ENCODE measurements at places on chromosomes 4 and X.

DNA sequence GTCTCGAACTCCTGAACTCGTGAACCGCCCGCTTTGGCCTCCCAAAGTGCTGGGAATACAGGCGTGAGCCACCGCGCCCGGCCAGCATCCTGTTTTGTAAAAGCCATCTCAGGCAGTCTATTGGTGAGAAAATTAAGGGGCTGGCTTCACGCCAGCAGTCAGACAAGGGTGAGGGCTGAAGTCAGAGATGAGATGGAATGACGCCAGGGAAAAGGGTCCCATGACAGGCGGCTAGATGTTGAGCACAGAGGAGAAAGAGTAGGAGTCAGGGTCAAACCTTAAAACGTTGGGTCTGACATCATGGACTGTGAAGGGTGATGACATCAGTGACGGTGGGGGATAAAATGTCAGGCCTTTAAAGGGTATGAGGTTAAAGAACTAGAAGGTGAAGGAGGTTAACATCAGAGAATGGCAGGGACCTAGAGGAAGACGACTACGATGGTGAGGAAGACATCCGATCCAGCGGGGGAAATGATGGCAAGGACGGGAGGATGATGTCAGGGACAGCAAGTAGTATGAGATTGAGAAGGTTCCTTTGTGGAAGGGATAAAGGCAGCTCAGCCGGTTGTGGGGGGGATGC, 504 bp upstream of the RBM3 start:
- peak overlapping the region; percentile 80 for H3K4me3 ChIP-seq
- peaks cover 13% of the 10 kb centered on the region for H3K4me1 ChIP-seq
- H3K36me3 ChIP-seq = peaks cover 41% of the 10 kb centered on the region

DNA sequence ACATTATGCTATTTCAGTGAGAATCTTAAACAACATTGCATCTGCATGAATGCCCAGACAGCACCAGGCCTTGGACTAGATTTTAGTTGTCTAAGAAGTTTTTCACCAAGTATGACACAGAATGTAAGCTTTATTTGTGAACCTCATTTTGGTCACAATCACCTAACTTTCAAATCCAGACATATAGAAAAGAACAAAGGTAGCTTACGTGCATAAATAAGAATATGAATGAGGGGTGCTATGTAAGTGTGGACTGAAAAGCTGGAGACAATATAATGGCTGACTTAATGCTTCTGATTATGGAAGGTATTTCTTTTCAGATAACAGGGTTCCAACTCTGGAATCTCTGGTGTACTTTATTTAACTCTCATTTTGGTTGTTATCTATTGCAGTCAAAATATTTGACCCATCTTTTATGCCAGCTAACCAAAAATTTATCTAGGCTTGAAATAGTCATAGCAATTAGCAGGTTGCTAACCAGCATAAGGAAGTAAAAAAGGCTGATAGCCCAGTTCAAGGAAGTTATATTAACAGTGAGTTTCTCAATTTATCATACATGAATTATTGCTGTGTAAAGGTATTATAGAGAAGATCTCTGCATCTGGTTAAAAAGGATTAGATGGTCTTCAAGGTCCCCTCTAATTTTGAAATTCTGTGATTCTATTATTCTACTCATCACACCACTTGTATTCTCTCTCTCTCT, 36.5 kb downstream of the SLC7A11 start:
- H3K27me3 ChIP-seq = no peaks in the 10 kb centered on the region
- H3K4me3 ChIP-seq = no peak overlapping the region
- no peak for DNase-seq

GRCh38 chr4:54575919-54576318, 81.8 kb upstream of the KIT start:
- no peaks in the 10 kb centered on the region for H3K36me3 ChIP-seq
- H3K4me1 ChIP-seq = no peaks in the 10 kb centered on the region
- H3K27ac ChIP-seq = no peak overlapping the region

DNA sequence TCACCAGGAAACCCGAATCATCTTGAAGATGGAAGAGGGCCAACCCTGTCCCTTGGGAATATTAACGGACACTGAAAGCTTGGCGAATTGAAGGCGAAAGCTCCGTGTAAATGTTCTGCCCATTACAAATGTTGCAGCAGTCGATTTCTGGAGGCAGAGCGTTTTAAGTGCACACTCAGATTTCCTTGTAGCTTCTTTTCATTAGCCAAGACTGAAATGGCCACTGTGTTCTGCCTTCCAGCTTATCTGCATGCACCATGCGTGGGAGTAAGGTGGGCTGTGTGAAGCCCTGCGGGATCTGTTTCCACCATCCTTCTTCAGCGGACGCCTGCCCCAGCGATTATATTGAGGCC, 1.3 kb downstream of the SMIM20 start:
- no peak for DNase-seq
- no peak overlapping the region for H3K4me3 ChIP-seq
- peaks cover 5% of the 10 kb centered on the region for H3K4me1 ChIP-seq
- H3K27me3 ChIP-seq = no peaks in the 10 kb centered on the region

- no peaks in the 10 kb centered on the region for H3K4me1 ChIP-seq
- DNase-seq = no peak
- H3K4me3 ChIP-seq = no peak overlapping the region
These were observed 60.9 kb upstream of the TRPC3 start for GRCh38 chr4:122012735-122013134.

- H3K36me3 ChIP-seq = no peaks in the 10 kb centered on the region
- no peak for DNase-seq
- H3K4me3 ChIP-seq = no peak overlapping the region
- H3K27me3 ChIP-seq = no peaks in the 10 kb centered on the region
- H3K27ac ChIP-seq = no peak overlapping the region
- H3K4me1 ChIP-seq = no peaks in the 10 kb centered on the region
These were observed 363.2 kb downstream of the IL15 start for GRCh38 chr4:141999446-142000143.

DNA sequence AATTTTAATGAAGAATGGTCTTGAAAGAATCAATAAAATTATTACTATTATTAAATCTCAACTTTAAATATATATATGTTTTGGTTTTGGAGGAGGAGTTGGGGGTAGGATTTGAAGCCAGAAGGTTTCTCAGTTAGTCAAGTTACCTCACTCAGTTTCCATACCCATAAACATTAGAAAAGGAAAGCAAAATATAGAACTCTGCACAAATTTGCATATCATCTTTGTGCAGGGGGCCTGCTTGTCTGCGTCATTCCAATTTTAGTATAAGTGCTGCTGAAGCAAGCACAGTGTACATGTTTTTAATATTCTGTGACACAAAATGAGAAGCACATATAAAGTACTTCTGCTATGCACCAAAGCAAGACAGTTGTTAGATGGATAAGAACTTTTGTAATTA, 47.5 kb upstream of the SCRG1 start:
- H3K36me3 ChIP-seq = no peaks in the 10 kb centered on the region
- DNase-seq = no peak
- no peaks in the 10 kb centered on the region for H3K27me3 ChIP-seq

- DNase-seq = no peak
- no peak within 1 kb of the TSS for H3K4me3 ChIP-seq
- no peak within 1 kb of the TSS for H3K27ac ChIP-seq
- H3K4me1 ChIP-seq = no peaks in the 10 kb centered on the region
- H3K36me3 ChIP-seq = no peaks in the 10 kb centered on the region
These were observed at the start of gene FGA for GRCh38 chr4:154590329-154591006. Gene FGA (minus strand): TSS chr4:154590742. CDS start chr4:154590687, 55 bp downstream.

GRCh38 chrX:88416965-88417364, 330.1 kb upstream of the CPXCR1 start:
- H3K4me3 ChIP-seq = no peak overlapping the region
- no peaks in the 10 kb centered on the region for H3K36me3 ChIP-seq
- no peak overlapping the region for H3K27ac ChIP-seq
- DNase-seq = no peak

GRCh38 chr4:184295206-184295605, 77.5 kb upstream of the ENPP6 start:
- no peak overlapping the region for H3K27ac ChIP-seq
- no peaks in the 10 kb centered on the region for H3K4me1 ChIP-seq
- H3K36me3 ChIP-seq = no peaks in the 10 kb centered on the region
- no peak overlapping the region for H3K4me3 ChIP-seq
- no peak for DNase-seq

- no peak for DNase-seq
- H3K4me3 ChIP-seq = no peak overlapping the region
- no peaks in the 10 kb centered on the region for H3K27me3 ChIP-seq
- peaks cover 49% of the 10 kb centered on the region for H3K4me1 ChIP-seq
These were observed 188.4 kb downstream of the SLC7A11 start for GRCh38 chr4:138053641-138054301.

GRCh38 chr4:67587156-67587555, 28.6 kb downstream of the STAP1 start:
- H3K27ac ChIP-seq = no peak overlapping the region
- DNase-seq = no peak
- no peaks in the 10 kb centered on the region for H3K36me3 ChIP-seq
- no peak overlapping the region for H3K4me3 ChIP-seq

- H3K27me3 ChIP-seq = no peaks in the 10 kb centered on the region
- H3K4me3 ChIP-seq = no peak overlapping the region
- no peaks in the 10 kb centered on the region for H3K36me3 ChIP-seq
- no peaks in the 10 kb centered on the region for H3K4me1 ChIP-seq
These were observed 201.0 kb upstream of the MAMLD1 start for GRCh38 chrX:150162141-150162540.

DNA sequence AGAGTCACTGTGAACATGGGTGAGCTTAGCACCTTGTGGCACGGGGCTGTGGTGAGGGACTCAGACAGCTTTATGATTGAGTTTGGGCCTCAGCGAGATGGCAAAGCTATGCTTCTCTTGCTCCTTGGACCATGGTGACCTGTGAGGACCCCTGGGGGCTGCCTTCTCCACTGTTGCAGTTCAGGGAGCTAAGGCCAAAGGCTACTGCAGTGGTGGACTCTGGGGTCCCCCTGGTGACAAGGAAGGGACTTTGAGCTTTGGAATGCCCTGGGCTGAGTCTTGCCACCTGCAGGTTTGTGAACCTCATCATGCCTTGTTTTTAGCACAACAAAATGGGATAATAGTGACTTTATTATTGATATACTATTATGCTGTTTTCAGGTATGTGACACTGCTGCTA, 36.5 kb downstream of the TBL1X start:
- H3K4me1 ChIP-seq = no peaks in the 10 kb centered on the region
- DNase-seq = no peak
- H3K27ac ChIP-seq = no peak overlapping the region

DNA sequence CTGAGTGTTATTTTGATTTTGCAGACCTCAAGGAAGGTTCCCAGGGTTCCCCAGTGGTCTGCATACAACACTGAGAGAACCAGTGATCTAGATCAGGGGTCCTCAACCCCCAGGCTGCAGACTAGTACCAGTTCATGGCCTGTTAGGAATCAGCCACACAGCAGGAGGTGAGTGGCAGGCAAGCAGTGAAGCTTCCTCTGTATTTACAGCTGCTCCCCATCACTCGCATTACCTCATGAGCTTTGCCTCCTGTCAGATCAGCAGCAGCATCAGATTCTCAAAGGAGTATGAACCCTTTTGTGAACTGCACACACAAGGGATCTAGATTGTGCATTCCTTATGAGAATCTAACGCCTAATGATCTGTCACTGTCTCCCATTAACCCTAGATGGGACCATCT, 28.5 kb downstream of the EDNRA start:
- H3K27me3 ChIP-seq = no peaks in the 10 kb centered on the region
- H3K27ac ChIP-seq = no peak overlapping the region
- no peaks in the 10 kb centered on the region for H3K4me1 ChIP-seq

- no peaks in the 10 kb centered on the region for H3K27me3 ChIP-seq
- no peaks in the 10 kb centered on the region for H3K36me3 ChIP-seq
- H3K4me1 ChIP-seq = no peaks in the 10 kb centered on the region
- H3K4me3 ChIP-seq = no peak overlapping the region
- no peak overlapping the region for H3K27ac ChIP-seq
- DNase-seq = no peak
These were observed 87.1 kb upstream of the PRPS1 start for GRCh38 chrX:107541244-107541643.

- H3K36me3 ChIP-seq = no peaks in the 10 kb centered on the region
- no peak for DNase-seq
- no peaks in the 10 kb centered on the region for H3K4me1 ChIP-seq
- H3K4me3 ChIP-seq = peak within 1 kb of the TSS; percentile 23
- peaks cover 64% of the 10 kb centered on the region for H3K27me3 ChIP-seq
These were observed at the start of gene GSX2 for GRCh38 chr4:54099748-54100574. Gene GSX2 (plus strand): TSS chr4:54100163. CDS start chr4:54100345, 182 bp downstream.

GRCh38 chr4:41670530-41670929, 78.0 kb downstream of the PHOX2B start:
- H3K27ac ChIP-seq = no peak overlapping the region
- no peak overlapping the region for H3K4me3 ChIP-seq

- H3K36me3 ChIP-seq = no peaks in the 10 kb centered on the region
- H3K4me1 ChIP-seq = no peaks in the 10 kb centered on the region
- H3K4me3 ChIP-seq = no peak overlapping the region
- no peak overlapping the region for H3K27ac ChIP-seq
These were observed 181.6 kb downstream of the NAF1 start for GRCh38 chr4:162985131-162985530.

- H3K27ac ChIP-seq = peak overlapping the region; percentile 83
- peaks cover 32% of the 10 kb centered on the region for H3K36me3 ChIP-seq
- H3K27me3 ChIP-seq = no peaks in the 10 kb centered on the region
- peaks cover 10% of the 10 kb centered on the region for H3K4me1 ChIP-seq
These were observed 4.6 kb downstream of the EFNB1 start for GRCh38 chrX:68833448-68833805.

GRCh38 chr4:82765134-82765533, 33.5 kb downstream of the SCD5 start:
- no peak overlapping the region for H3K27ac ChIP-seq
- no peaks in the 10 kb centered on the region for H3K4me1 ChIP-seq
- H3K36me3 ChIP-seq = no peaks in the 10 kb centered on the region
- H3K4me3 ChIP-seq = no peak overlapping the region
- H3K27me3 ChIP-seq = no peaks in the 10 kb centered on the region

Measured in RWPE2 (cell line).